ENCODE measurements at places on chromosomes 12 and 14. TPM values are rescaled to one million over a fixed set of nuclear protein-coding genes. Genes with fewer than 3 reads are reported as not detected.

IAPP gene
- not detected for total RNA-seq

MSI1 gene
- not detected for total RNA-seq

- DNase-seq, result peak; percentile 68
Observed at GRCh38 chr14:102472791-102473150, 36.8 kb downstream of the ANKRD9 start.

- DNase-seq, result no peak
Observed at GRCh38 chr14:92960706-92961566, 38.0 kb downstream of the CHGA start.

GRCh38 chr12:49619286-49619685 is 4.1 kb upstream of the PRPF40B start:
- DNase-seq, result no peak

Data from sigmoid colon (tissue), 7 donors.